ENCODE measurements at places on chromosomes 6 and 20. TPM values are rescaled to one million over a fixed set of nuclear protein-coding genes. Genes with fewer than 3 reads are reported as not detected.
A peak's percentile ranks its signal among the peaks of the same experiment; 100 is the strongest.

DNA sequence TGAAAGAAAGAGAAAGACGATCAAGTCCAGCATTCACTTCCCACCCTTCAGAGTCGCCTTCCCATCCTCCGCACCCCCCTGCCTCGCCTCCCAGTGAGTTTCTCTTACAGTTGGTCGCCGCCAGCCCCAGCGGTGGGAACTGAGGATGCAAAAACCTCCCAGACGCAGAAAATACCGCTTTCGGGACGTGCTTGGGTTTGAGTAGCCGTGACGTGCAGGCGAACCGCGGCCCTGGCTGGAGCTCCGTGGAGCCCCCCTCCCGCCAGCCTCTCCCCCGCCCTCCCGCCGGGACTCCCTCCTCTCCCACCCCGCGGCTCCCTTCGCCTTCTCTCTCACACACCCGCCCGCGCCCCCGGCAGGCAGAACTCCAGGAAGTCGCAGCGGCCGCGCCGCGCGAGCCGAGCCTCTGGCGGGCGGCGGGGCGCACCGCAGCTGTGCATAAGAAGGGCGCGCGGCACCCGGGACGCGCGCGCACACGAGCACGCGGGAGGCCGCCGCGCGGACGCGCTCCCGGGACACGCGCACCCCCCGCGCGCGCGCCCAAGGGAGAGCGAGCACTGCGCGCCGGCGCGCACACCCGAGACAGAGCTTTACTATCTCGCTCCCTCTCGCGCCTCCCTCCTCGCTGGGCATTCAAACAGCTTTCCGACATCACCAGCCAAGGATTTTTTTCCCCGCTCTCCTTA, at the start of gene ADGRB3:
Gene ADGRB3 (plus strand): TSS at position 557 of the 686 bp plus-strand sequence. CDS start 3,394 bp downstream, outside the sequence.
- peaks cover 10% of the 10 kb centered on the region for H3K4me1 ChIP-seq
- H3K4me3 ChIP-seq: peak within 1 kb of the TSS; percentile 70
- peaks cover 80% of the 10 kb centered on the region for H3K27me3 ChIP-seq
- H3K27ac ChIP-seq: no peak within 1 kb of the TSS
- no peaks in the 10 kb centered on the region for H3K36me3 ChIP-seq
- DNase-seq: peak; percentile 87

DNA sequence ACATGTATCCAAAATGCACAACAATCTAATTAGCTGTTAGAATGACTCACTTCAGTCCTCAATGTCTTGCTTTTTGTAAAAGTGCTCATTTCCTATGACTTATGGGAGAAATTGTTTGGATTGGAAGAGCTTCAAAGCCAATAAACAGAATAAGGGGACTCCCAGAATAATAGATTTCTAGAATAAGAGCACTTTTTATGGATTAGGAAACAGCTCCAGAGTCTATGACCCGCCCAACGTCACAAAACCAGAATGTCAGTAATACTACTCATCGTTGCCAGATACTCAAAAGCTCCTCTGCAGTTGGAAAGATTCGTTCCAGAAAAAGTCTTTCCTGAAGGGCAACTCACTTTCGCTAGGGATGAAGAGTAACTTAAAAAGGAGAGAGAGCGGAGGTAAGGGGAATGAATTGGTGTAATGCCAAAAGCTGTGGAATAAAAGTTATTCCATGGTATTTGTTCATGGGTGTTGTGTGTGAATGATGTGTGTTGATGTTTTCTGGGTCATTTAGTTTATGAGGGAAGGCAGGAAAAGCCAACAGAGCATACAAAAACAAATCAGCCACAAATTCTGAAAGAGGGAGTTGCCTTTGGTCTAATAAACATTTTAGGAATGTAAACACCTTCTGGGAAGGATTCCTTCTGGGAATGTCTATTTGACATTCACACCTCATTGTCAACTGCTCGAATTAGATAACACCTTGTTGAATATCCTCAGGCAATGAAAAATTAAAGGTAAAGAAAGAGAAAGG, 64.6 kb downstream of the SYNE1 start:
- no peak overlapping the region for H3K27ac ChIP-seq
- no peaks in the 10 kb centered on the region for H3K36me3 ChIP-seq
- no peak overlapping the region for H3K4me3 ChIP-seq

DNA sequence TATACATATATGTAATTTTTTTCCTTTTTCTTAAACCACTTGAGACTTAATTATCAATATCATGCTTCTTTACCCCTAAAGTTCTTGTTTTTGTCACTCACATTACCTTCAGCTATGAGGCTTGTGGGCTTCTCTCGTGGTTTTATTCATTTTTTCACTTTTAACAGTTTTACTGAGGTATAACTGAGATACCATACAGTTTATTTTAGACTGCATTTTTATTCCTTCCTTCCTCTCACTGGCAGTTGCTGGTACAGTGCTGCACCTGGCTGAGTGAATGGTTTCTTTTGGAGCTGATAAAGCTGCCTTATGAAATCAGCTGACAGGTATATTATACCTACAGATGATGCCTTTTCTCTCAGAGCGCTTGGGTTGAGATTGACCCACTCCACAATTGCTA, 54.4 kb downstream of the LRP11 start:
- H3K27ac ChIP-seq: no peak overlapping the region
- H3K27me3 ChIP-seq: no peaks in the 10 kb centered on the region
- H3K4me1 ChIP-seq: no peaks in the 10 kb centered on the region
- H3K36me3 ChIP-seq: peaks cover 17% of the 10 kb centered on the region
- DNase-seq: no peak

DNA sequence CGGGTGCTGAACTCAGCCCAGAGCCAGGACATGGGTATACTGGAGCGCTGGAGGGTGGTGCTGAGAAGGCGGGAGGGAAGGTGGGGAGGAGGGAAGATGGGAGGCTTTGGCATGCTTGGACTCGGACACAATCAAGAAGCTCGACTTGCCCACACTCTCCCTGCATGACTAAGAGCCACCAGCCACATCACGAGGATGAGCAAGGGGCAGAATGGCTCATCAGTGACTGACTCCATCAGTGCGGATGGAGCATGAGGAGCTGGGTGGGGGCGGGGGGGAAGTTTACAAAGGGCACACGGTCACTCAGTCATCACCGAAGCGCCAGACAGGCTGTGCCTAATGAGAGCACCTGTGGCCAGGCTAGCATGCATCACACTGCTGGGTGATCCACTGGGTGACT, 222.8 kb downstream of the KIF16B start:
- no peaks in the 10 kb centered on the region for H3K36me3 ChIP-seq
- H3K4me1 ChIP-seq: no peaks in the 10 kb centered on the region
- no peak overlapping the region for H3K4me3 ChIP-seq
- H3K27me3 ChIP-seq: no peaks in the 10 kb centered on the region
- H3K27ac ChIP-seq: no peak overlapping the region

DNA sequence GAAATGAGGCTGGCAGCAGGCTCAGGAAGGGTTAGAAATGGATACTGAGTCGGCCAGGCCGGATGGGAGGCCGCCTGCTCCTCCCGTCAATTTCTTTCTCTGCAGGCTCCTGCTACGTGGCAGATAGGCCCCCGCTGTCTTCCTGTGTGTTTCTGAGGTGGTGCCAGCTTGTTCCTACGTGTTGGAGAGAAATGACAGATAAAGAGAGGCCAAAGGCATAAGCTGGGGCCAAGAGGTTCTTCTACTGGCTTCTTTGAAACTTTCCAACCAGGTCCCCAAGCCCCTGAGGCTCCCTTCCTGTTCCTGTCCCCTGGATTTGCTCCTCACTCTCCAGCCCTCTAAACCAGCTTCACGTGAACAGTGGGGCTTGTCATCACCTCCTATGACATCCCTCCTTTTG, 76.8 kb downstream of the TCP11 start:
- H3K27me3 ChIP-seq: no peaks in the 10 kb centered on the region
- H3K36me3 ChIP-seq: peaks cover under 1% of the 10 kb centered on the region
- no peak overlapping the region for H3K4me3 ChIP-seq

GRCh38 chr20:16123623-16124022, 449.6 kb downstream of the KIF16B start:
- H3K4me3 ChIP-seq: no peak overlapping the region
- H3K4me1 ChIP-seq: no peaks in the 10 kb centered on the region
- H3K27me3 ChIP-seq: no peaks in the 10 kb centered on the region
- no peak for DNase-seq
- H3K36me3 ChIP-seq: no peaks in the 10 kb centered on the region
- H3K27ac ChIP-seq: no peak overlapping the region

DNA sequence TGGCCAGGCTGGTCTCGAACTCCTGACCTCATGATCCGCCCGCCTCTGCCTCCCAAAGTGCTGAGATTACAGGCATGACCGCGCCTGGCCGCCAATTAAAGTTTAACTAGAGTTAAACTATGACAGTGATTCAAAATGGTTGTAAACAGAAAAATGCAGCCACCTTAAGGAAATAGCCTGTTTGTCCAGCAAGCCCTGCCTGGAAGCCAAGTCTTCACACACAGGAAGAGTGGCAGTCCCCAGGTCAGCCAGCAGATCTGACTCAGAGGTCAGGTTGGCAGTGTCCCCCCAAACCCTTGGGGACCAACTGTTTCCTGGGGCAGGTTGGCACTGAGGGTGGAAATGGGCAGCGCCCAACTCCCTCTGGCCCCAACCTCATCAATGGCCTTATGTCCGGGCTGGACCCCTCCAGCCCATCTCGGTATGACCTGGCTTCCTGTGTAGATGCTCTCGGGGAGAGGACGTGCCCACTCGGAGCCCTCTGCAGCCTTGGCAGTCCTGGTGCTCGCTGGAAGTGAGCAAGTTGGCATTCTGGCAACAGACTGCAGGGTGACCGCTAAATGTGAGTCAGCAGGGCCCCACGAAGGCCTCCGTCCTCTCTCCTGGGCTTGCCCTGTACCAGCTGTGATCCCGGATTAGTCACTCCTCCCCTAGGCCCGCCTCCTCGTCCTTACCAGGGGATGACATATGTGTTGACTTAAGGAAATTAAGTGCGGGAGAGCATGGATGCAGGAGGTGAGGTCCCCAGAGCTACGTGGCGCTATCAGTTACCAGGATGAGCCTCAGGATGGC, 9.7 kb upstream of the HSP90AB1 start:
- H3K27ac ChIP-seq: no peak overlapping the region
- peak overlapping the region; percentile 48 for H3K4me3 ChIP-seq
- DNase-seq: peak; percentile 65
- peaks cover 20% of the 10 kb centered on the region for H3K4me1 ChIP-seq

- H3K27me3 ChIP-seq: no peaks in the 10 kb centered on the region
- no peak for DNase-seq
- H3K36me3 ChIP-seq: peaks cover 3% of the 10 kb centered on the region
- H3K27ac ChIP-seq: peak overlapping the region; percentile 66
- H3K4me1 ChIP-seq: peaks cover 18% of the 10 kb centered on the region
Observed at GRCh38 chr6:158575550-158575949, 15.7 kb downstream of the TMEM181 start.

- H3K4me3 ChIP-seq: no peak overlapping the region
- H3K4me1 ChIP-seq: no peaks in the 10 kb centered on the region
- DNase-seq: no peak
- H3K27ac ChIP-seq: no peak overlapping the region
Observed at GRCh38 chr6:13834790-13835189, 20.4 kb upstream of the MCUR1 start.

The MAPK13 gene
- 1.7 TPM for total RNA-seq

The CCN6 gene
- total RNA-seq: not detected

The COL9A3 gene
- total RNA-seq: 7.9 TPM

The TSHZ2 gene
- total RNA-seq: 17.3 TPM
